ENCODE measurements at places on chromosomes 4 and X.

DNA sequence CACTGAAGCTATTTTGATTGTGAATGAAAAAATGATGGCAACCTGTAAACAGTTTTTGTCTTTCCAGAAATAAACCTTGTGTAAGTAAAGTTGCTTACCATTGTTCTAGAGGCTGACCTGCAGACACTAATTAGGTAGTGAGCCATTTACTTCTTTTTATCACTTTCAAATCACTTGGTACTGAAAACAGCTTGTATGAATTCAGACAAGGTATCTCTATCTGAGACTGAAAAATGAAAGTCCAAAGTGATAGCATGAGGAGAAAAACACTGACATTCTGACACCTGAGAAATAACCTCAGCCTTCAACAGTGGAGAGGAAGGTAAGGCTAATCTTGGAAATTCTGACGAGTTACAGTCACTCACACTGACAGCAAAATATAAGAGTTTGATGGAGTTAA is 238.8 kb downstream of the GPC3 start:
- DNase-seq = no peak

- no peak for DNase-seq
Observed at GRCh38 chr4:31126881-31127398, 406.8 kb downstream of the PCDH7 start.

DNA sequence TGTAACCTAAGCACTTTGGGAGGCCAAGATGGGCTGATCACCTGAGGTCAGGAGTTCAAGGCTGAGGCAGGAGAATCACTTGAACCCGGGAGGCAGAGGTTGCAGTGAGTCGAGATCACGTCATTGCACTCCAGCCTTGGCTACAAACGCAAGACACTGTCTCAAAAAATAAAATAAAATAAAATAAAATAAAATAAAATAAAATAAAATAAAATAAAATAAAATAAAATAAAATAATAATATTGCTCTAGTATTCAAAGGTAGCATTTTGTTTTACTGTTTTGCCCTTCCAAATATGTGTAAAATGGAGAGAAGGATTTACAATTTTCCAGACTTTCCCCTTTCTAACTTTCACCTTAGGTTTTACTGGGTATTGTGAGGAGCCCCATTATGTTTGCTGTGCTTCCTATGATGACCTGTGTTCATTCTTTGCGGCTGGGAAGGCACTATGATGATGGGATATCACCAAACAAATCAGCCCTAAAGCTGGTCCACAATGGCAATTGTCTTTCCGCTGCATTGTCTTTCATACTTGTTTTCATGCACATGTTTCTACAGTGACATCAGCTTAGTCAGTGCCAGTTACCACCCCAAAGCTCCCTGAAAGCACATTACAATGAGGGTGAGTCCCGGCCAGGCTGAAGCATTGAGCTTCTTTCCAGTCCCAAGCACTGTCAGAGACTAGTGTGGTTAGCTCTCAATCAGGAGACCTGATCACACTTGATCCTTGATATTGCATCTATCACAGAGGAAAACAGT is 50.8 kb downstream of the DTHD1 start:
- no peak for DNase-seq

DNA sequence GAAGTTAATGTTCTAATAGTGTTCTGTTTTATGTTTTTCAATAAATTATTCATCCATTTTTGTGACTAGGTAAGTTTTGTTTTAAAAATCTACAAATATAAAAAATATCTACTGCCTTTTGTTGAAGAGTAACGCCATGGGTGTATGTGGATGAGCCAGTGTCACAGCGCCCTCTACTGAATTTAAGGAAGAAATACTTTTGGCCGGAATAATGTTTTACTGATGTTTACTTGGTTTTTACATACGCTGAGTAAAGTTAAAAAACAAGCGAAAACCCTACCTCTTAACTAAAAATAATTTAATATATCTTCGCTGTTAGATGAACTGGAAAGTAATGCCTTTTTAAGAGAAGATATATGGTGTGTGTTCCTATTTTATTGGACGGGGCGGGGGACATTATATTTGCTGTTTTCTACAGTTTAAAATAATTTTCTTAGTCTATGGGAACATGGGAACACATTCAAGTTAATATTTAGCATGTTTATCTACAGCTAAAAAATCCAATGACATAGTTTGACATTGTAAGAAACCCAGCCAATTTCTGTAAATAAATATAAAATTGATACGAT is 86.1 kb downstream of the CPE start:
- peak; percentile 18 for DNase-seq

GRCh38 chr4:47075919-47076318 is 44.6 kb downstream of the GABRB1 start:
- no peak for DNase-seq

DNA sequence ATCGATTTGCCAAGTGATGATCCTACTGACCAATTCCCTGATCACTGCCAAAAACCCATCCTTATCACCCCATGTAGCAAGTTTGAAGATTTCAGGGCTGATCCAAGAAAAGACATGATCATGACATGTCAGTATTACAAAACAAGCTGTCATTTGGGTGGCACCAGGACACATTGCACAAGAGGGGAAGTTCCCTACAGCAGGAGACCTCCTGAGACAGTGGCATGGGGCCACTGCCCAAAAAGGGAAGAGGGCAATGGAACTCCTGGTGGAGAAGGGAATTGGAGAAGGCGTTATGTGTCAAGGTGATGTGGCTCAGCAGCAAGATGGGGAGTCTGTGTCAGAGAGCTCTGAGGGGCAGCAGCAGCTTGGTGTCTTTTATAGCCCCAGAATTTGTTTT is 43.4 kb downstream of the ZNF182 start:
- DNase-seq = no peak

DNA sequence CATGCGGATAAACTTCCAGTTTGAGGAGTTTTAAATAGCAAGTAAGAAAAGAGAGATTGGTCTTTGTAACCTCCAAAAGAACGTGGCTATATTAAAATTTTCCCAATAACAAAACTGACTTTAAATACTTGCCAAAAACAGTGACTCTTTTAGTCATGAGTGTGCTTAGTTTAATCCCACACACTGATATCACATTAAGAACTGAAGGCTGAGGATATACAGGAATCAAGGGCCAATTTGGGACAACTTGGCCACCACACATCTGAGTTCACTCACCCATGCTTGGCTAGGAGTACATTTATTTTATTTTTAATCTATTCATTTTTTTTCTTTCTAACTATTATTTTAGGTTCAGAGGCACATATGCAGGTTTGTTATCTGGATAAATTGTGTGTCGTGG is 110.2 kb downstream of the APBB2 start:
- DNase-seq = no peak

- no peak for DNase-seq
Observed at GRCh38 chr4:75886104-75886503, 16.1 kb downstream of the PPEF2 start.

GRCh38 chrX:40582811-40583210 is 2.0 kb downstream of the ATP6AP2 start:
- DNase-seq = no peak

- DNase-seq = no peak
Observed at GRCh38 chrX:15345976-15346375, 10.7 kb upstream of the PIGA start.

DNA sequence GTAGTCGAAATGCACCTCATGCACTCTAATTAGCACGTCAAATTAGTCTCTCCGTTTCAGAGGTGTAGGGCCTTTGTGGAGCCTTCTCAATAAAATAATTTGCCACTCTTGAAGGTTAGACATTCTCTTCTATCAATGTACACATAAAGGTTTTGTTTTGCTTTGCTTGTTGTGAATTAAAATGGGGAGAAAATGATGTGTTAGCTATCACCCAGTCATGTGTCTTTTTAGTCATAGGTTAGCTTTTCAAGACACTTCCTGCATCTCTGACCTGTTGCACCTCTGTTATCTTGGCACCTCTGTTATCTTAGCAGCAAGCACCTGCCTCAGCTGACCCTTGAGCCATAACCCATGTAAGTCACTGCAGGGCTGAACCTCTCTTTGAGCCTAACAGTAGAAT is 936 bp downstream of the TMEM144 start:
- DNase-seq = no peak

Data from activated CD4-positive, alpha-beta memory T cell treated with anti-CD3 and anti-CD28 coated beads, Interleukin-2, amount 10 ng/mL, durations not matched to agents 7 days and 5 days (primary cell).